ENCODE measurements at places on chromosomes 2 and 18.

DNA sequence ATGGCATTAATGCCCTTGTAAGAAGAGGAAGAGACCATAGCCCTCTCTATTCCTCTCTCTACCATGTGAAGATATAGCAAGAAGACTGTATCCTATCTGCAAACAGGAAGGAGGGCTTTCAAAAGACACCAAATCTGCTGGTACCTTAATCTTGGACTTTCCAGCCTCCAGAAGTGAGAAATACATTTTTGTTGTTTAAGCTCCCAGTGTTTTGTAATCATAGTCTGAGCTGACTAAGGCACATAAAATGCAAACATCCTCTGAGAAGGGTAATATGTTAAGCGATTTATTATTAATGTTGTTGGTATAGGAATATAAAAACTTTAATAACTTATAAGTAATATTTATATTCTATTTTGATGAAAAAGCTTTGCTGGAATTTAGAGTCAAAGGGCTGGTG lies 559.8 kb downstream of the SUCLG1 start:
- DNase-seq, result no peak

DNA sequence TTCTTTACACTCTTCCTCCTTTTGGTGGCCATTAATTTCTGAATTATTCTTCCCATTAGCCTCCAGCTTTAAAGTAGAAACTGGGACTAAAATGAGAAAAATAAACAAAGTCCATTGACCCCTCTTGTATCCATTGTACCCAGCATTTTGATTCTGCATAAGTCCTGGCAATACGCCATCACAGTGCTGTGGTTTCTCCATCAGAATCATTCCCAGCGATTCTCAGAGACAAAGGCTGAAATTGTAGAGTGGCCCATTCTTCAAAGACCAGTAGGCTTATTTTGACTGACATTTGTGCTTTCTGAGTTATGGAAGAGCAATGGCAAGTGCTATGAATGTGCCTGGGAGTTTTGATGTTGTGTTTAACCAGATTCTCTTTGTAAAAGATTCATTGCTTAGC lies 199.3 kb upstream of the GALNT5 start:
- no peak for DNase-seq

DNA sequence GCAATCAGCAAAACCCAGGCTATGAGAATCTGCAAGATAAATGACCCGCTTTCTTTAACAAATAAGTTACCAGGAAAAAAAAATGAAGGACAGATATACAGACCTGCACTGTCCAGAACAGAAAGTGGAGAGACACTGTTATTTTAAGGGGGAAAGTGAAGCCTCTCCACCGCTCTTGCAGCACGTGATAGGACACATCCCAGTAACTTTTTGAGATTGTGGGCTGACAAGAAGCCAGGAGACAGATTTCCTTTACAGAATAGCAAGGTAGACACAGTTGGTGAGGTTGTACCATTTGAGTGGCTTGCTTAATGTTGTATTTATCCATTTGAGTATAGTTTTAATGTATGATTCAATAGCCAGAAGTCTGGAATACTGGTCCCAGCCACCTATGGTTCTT lies 13.0 kb downstream of the TMEM169 start:
- no peak for DNase-seq

DNA sequence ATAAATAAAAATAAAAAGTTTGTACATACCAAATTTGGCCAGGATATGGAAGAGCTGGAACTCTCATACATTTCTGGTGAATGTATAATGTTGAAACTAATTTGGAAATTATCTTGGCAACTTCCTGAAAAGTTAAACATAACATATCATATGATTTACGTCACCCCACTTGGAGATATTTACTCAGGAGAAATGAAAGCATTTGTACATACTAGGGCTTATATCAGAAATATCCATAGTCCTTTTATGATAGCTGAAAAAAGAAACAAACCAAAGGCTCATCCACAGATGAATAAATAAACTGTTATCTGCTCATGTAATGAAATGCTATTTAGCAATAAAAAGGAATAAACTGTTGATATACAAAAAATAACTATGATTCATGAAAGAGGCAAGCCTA lies 318.2 kb upstream of the NRXN1 start:
- no peak for DNase-seq

GRCh38 chr18:8536231-8536630 lies 73.0 kb upstream of the RAB12 start:
- DNase-seq, result no peak

GRCh38 chr2:115165529-115166109 lies 723.2 kb downstream of the DPP10 start:
- no peak for DNase-seq

- DNase-seq, result no peak
Observed at GRCh38 chr18:24181806-24182205, 42.9 kb downstream of the CABYR start.

- DNase-seq, result no peak
Observed at GRCh38 chr2:159545085-159545484, 71.3 kb downstream of the BAZ2B start.

All from activated T-cell treated with anti-CD3 and anti-CD28 coated beads for 1 hour (primary cell).